Activated CD4-positive, alpha-beta T cell treated with anti-CD3 and anti-CD28 coated beads, Interleukin-2, amount 50 U/mL, for 24 hours (primary cell): ENCODE measurements at places on chromosomes 16 and 17.

GRCh38 chr16:89143201-89143741 lies 28.3 kb upstream of the CDH15 start:
- no peak for DNase-seq

GRCh38 chr16:81570151-81570846 lies 125.7 kb downstream of the CMIP start:
- no peak for DNase-seq

DNA sequence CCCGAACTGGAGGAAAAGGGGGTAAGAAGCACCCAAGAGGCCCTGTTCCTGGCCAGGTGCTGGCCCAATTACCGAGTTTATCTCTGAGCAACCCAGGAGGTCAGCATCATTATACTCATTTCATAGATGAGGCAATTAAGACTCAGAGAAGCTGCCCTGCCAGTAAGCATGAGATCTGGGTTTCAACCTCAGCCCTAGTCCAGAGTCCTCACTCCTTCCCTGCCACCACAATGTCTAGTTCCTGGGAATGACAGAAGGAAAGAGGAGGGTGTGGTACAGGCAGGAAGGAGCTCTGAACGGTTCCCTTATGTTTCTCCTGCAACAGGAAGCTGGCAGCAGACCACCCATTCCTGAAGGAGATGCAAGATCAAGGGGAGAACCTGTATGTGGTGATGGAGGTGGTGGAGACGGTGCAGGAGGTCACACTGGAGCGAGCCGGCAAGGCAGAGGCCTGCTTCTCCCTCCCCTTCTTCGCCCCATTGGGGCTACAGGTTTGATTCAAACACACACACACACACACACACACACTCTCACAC lies 7.4 kb downstream of the GSDMA start:
- no peak for DNase-seq

- DNase-seq = no peak
These were observed 12.2 kb upstream of the ATP2C2 start for GRCh38 chr16:84356176-84356575.

DNA sequence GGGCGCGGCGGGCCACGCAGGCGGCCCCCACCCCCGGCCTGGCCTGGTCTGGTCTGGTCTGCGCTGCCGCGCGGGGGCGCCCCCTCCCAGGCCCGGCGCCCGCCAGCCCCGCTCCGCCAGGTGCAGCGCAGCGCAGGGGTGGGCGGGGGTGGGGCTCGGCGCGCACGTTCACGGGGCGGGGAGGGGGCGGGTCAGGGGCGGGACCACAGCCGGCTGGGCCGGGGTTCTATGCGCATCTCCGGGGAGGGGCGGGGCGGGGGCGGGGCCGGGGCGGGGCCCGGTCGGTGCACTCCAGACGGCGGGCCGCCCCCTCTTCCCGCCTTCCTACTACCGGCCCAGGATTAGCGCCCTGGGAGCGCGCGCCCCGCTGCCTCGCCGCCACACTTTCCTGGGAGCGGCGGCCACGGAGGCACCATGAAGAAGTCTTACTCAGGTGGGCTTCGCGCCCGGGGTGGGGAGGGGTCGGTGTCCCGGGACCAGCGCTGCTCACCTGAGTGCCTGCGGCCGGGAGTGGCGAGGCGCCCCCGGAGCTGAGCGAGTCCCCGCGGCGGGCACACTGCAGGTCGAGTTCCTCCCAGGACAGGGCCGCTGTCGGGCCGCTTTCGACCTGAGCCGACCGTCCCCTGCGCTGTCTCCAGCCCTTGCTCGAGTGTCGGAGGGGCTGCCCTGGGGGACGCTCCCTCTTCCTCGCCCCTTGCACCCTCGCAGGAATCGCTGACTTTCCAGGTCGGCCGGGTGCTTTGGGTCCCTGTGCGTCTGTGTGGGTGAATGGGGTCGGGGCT lies 140.5 kb downstream of the SEC14L1 start:
- peak; percentile 20 for DNase-seq
